ENCODE measurements at places on chromosomes 1 and 21.
A peak's percentile ranks its signal among the peaks of the same experiment; 100 is the strongest.

GRCh38 chr1:96256130-96256790 is 465.3 kb upstream of the PTBP2 start:
- no peak for DNase-seq

DNA sequence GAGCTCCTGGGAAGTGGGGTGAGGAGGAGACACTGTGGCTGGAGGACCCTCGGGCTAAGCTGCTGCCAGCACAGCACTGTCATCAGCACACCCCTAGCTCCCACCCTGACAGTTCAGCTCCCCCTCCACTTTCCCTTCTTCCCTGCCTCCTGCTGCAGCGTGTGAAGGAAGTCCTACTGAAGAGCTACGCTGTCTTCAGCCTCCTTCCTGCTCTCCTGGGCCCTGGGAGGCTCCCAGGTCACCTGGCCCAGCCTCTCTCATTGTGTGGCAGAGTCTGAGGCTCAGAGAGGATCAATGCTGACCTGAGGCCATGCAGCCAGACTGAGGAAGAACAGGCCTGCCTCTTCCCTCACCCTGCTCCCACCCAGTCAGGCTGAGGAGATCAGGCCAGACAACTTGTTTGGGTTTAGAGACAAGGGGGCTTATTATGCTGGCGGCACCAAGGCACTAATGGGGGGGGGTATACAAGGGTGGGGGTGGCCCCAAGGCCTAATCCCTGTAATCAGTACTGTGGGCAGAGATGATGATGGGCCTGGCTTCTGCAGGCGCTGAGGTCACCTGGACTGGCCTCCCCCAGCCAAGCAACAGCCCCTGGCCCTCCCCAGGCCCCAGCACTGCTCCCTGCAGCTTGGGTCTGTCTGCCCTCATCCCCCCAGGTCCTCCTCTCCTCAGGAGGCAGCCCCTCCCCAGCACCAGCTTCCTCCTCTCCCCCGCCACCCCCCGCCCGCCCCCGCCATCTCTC is 9.1 kb downstream of the NES start:
- DNase-seq: no peak

GRCh38 chr1:178959543-178960460 is 65.9 kb upstream of the FAM20B start:
- no peak for DNase-seq

DNA sequence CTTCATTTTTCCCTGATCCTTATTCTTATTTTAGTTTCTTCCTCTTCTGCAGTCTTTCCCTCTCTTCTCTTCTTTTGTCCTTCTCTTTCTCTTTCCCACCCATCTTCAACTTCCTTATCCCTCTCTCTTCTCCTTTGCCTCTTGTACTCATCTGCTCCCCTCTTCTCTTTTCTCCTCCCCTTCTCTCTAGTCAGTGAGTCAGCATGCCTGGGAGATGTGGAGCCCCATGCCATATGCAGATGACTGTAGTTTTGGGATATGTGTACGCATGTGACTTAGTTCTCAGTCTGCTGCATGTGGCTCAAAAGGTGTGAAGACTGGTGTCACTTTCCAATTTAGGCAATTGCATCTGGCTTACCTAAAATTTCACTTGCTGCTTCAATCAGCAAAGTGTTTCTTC is 10.4 kb downstream of the DNAJC6 start:
- no peak for DNase-seq

- no peak for DNase-seq
Observed at GRCh38 chr1:209132736-209133467, 450.6 kb upstream of the CAMK1G start.

GRCh38 chr1:24827379-24828135 is 82.3 kb downstream of the CLIC4 start:
- DNase-seq: no peak

GRCh38 chr1:198113342-198113750 is 43.5 kb upstream of the NEK7 start:
- no peak for DNase-seq

GRCh38 chr1:2973601-2974593 is 47.4 kb upstream of the ACTRT2 start:
- DNase-seq: peak; percentile 4

DNA sequence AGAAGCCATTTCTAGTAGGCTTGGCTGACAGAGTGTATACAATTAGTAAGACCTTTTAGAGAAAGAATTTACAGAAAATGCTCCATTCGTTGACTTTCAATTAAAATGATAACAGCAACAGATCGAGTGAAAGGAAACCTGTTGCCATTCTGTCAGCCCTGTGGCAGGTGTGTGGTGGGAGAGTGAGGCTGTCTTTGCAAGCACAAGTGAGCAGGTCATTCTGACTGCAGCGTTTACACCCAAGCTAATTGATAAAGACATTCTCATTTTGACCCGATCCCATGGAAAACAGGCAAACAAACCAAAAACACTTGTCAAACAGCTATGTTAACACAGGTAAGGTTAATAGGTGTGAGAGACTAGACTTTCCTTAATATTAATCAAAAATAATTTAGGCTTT is 257.3 kb downstream of the PTBP2 start:
- no peak for DNase-seq

DNA sequence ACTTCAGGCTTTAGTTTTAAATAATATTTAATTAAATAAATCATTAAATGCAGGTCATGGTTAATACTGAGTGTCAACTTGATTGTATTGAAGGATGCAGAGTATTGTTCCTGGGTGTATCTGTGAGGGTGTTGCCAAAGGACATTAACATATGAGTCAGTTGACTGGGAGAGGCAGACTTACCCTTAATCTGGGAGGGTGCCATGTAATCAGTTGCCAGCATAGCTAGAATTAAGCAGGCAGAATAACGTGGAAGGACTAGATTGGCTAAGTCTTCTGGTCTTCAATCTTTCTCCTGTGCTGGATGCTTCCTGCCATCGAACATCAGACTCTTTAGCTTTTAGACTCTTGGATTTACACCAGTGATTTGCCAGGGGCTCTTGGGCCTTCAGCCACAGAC is 85.3 kb downstream of the MAP3K21 start:
- no peak for DNase-seq

- DNase-seq: no peak
Observed at GRCh38 chr1:23553231-23554126, 5.8 kb downstream of the ID3 start.

- DNase-seq: no peak
Observed at GRCh38 chr1:160407839-160408801, 7.8 kb downstream of the VANGL2 start.

DNA sequence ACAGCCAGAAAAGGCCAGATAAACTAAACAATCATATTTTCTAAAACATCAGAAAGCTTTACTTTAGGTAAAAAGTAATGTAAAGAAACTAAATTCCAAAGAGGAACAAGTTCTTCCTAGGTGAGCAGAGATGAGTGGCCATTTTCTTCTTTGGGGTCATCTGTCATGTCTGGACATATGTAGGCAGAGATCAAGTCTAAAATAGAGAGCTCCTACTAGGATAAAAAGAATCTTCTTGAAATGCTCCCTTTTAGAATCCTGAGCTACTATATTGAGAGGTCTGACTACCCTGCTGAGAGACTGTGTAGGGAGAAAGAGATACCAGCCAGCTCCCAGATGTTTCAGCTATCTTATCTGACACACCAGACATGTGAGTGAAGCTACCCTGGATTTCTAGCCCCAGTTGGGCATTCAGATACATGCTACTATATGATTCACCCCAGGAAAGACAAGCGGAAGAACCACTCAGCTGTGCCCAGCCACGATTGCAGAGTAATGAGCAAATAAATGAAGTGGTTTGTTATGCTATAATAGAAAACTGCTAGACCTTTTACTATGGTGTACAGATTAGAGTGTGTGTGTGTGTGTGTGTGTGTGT is 80.1 kb downstream of the TTLL7 start:
- no peak for DNase-seq

All from gastrocnemius medialis (tissue), 4 donors.